ENCODE measurements at places on chromosomes 1 and 21. TPM values are rescaled to one million over a fixed set of nuclear protein-coding genes. Genes with fewer than 3 reads are reported as not detected.
A peak's percentile ranks its signal among the peaks of the same experiment; 100 is the strongest.

Gene APOBEC4
- not detected for total RNA-seq

Gene HMCN1
- 0.55 TPM for total RNA-seq

Gene LAMB3
- total RNA-seq: 0.83 TPM

Gene CFAP45
- 1.6 TPM for total RNA-seq

- DNase-seq: no peak
Observed at GRCh38 chr1:22975694-22976093, 3.0 kb upstream of the LACTBL1 start.

DNA sequence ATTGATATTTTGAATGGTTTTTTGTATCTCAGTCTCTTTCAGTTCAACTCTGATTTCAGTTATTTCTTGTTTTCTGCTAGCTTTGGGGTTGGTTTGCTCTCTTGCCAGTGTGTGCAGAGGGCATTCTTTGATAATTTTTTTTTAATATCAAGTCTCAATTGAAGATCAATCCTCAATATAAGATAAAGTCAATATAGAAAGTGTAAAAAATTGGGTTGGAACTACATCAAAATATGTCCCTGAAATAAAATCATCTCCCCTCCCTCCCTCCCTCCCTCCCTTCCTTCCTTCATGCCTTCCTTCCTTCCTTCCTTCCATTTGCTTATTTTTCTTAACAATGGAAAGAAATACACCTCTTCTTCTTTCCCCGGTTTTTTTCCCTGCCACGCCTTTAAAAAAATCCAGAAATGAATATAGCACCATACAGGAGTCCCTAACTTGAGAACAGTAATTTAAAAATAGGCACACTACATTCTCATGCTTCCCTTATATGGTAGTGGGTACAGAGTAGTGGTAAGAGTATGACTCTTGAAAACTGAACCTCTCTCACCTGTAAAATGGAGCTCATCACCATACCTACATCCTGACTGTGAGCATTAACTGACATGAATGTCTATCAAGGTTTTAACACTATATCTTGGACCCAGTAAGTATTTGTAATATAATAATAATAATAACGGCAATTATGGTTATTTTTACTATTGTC, 221.9 kb downstream of the GIPC2 start:
- DNase-seq: no peak

DNA sequence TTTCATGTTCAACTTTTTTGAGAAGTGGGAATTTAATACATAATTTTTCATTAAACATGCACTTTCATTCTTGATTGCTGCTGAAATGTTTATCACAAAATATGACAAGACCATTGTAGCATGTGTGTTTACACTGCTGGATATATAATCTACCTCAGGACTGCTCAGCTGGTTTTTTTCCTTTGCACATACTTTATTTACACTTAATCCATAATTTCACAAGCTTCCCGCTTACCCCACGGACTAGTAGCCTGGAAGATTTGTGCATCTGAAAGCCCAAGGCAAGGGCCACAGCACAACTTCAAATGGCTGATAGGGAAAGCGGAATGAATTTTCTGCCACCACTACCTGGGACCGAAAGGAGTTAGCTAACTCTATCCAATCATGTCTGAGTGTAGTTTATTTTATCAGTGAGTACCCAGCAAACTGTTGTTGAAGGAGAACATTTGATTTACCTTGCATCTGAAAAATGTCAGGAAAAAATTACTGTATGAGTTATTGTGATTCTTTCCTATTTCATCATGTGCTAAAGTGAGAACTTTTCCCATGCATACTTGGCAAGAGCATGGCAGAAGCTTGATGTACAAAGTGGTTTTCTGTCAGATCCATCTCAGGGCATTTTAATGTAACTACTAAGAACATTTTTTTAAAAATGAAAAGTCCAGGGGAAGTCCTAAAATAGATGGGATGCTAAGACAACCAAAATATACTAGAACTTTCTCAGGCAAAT, 558.2 kb upstream of the USP24 start:
- DNase-seq: no peak

DNA sequence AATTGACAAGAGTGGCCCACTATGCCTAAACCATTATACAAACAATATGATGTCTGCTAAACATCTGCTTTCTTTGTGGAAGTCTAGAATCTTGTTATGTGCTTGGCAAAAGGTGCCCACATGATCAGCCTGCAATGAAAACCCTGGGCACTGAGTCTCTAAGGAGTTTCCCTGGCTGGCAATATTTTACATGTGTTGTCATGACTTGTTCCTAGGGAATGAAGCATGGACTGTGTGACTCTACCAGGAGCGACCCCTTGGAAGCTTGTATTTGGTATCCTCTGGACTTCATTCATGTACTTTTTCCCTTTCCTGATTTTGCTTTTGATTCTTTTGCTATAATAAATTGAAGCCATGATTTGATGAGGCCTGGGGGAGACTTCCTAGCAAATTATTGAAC, 324.9 kb downstream of the HHIPL2 start:
- DNase-seq: no peak

- no peak for DNase-seq
Observed at GRCh38 chr1:162004441-162004950, 19.2 kb downstream of the OLFML2B start.

GRCh38 chr1:178532392-178532791, 19.5 kb downstream of the TEX35 start:
- DNase-seq: peak; percentile 82

- DNase-seq: peak; percentile 57
Observed at GRCh38 chr1:243848858-243849420, 1.1 kb downstream of the AKT3 start.

DNA sequence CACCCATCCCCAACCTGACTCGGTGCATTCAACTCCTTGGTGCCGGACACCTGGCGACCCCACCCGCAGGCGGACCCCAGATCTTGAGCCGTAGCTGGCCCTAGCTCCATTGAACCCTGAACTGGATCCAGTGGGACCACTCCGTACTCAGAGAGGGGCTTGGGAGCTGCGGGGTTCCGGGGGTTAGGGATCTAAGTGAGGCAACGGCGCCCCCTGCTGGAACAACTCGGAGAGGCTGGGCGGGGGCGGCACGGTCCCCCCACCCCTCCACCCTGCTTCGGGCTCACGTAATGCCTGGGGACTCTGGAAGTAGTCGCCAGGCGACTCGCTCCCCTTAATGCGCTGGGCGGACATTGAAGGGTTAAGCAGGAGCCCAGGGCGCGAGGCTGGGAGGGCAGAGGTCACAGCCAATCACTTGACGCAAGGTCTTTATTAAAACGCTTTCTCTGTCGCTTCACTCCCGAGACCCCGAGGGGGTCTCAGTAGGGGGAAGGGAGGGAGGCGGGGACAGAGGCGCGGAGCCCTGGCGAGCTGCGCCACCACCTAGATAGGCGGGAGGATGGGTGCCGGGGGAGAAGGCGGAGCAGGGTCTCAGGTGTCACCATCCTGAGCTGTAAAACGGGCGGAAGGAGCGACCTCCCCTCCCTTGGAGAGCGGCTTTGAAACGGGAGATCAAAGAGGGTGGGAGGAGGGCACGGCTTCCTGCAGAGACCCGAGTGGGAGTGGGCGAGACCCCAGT, 704 bp upstream of the CRABP2 start:
- peak; percentile 77 for DNase-seq

GRCh38 chr1:234528074-234528865, 49.3 kb upstream of the TARBP1 start:
- no peak for DNase-seq

- DNase-seq: no peak
Observed at GRCh38 chr1:19438516-19439195, 46.7 kb downstream of the CAPZB start.

- DNase-seq: peak; percentile 77
Observed at GRCh38 chr1:85580872-85581801, 576 bp downstream of the CCN1 start.

DNA sequence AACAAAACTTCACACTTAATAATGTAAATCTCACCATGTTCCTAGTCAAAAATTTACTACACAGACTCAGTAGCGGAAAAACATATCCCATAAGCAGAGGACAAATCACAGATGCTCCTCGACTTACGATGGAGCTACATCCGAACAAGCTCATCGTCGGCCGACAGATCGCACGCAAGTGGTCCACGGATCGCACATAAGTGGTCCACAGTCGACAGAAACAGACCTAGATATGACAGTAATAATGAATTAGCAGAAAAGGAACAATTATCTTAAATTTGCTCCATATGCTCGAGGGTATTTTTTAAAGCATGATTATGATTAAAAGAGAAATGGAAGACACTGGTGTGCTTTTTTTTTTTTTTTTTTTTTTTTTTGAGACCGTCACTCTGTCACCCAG, 36.3 kb downstream of the WDR4 start:
- no peak for DNase-seq

DNA sequence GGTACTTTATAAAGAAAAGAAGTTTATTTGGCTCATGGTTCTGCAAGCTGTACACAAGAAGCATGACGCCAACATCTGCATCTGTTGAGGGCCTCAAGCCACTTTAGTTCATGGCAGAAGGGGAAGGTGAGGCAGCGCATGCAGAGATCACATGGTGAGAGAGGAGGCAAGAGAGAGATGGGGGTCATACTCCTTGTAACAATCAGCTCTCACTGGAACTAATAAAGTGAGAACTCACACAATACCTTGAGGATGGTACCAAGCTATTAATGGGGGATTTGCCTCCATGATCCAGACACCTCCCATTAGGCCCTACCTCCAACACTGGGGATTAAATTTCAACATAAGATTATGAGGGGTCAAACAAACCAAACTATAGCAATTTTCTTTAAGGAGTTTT, 3.3 kb upstream of the RGL1 start:
- DNase-seq: no peak

DNA sequence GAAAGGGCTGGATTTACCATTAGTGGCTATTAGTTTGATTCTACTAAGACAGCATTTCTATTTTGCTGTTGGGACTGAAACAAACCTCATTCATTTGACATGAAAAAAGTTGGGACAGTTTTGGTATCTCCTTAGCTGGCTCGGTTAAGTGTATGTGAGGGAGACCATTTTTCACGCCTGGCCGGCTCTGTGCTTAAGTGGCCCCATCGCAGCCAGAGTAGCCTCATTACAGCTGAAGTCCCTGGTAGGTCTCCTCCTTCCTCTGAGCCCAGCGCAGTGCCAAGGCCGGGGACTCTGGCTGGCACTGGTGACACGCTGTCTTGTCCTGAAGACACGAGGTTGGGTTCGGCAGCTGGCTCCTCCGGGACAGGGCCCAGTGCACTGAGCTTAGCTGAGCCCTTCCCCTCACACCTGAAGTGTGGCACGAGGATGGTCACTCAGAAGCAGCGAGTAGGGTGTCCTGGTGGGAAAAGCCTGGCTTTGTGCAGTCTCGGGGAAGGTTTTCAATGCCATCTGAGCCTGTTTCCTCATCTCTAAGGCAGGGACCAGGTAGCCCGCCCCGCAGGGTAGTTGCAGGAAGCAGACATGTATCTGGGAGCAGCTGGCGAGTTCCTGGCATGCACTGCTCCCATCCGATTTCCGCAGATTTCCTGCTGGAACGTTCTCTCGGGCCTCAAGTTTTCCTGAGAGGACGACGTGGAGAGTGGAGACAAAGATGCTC, 196.5 kb downstream of the DYRK1A start:
- no peak for DNase-seq

GRCh38 chr1:7455796-7456721, 315.0 kb upstream of the VAMP3 start:
- no peak for DNase-seq

DNA sequence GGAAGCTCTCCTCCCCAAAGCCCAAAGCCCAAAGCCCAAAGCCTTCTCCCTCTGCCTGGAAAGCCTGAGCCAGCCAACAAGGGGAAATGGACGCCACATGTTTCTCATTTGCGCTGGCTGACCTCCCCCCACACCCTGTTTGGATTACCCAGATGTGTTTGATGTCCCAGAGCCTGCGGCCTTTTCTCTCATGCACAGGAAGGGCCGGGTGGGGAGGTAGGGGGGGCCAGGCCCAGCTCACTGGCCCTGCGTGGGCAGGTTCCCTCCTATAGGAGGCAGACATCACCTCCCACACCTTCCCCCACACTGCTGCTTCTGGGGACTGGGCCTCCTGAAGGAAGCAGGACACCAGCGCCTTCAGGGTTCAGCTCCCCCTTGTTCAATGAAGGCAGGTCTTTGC, 116.3 kb downstream of the NAV1 start:
- no peak for DNase-seq

DNA sequence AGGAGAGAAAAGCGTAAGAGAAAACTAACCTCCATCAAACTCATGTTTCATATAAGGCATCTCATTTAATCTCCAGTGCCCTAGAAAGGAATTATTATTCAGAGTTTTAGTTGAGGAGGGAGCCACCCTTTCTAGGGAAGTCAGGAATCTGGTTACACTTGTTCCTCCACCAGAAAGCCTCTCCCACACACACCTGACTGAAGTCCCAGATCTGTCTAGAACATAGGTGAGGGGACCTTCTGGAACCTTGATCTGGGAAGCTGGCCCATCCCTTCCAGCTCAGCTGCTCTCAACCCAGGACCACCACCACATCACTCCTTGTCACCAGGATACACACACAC, 1.9 kb upstream of the DENND2D start:
- DNase-seq: no peak

GRCh38 chr1:66237722-66238479, 296.1 kb upstream of the SGIP1 start:
- no peak for DNase-seq

- no peak for DNase-seq
Observed at GRCh38 chr1:44423591-44424537, 18.8 kb downstream of the RNF220 start.

GRCh38 chr1:118963456-118964430, 24.4 kb downstream of the TBX15 start:
- no peak for DNase-seq

DNA sequence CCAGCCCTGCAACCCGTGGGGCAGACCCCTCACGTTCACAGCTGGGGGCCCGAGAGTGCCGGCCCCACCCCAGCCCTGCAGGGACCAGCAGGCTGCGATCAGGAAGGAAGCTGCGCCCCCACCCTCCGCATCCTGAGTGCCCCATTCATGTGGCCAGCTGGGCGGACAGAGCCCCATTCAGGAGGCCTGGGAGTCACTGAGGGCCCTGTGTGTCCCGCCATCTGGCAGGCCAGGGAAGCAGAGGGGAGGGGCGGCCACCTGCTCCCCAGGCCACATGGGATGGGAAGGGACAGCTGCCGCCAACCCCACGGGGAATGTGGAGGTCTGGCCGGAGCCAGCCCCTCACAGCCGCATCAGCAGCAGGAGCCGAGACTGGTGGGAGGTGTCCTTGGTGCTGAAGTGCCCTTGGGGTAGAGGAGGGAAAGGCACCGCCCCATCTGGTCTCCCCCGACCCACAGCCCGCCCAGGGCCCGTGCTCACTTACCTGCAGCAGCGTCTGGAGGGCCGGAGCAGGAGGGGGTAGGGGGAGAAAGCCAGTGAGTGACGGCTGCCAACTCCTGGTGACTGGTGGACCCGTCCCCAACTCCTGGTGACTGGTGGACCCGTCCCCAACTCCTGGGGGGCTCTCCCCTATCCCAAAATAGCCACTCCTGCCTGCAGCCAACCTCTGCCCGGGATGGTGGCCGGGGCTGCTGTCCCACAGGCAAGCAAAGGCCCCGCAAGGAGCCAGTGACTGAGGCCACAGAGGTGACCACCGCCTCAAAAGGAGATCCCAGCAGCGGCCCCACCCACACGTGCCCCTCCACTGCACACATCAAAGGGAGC, 8.7 kb downstream of the ACAP3 start:
- DNase-seq: no peak

GRCh38 chr1:75097654-75098053, 36.5 kb upstream of the LHX8 start:
- DNase-seq: no peak

GRCh38 chr1:220982686-220983085, 103.4 kb downstream of the HLX start:
- DNase-seq: no peak

Data from activated naive CD8-positive, alpha-beta T cell treated with anti-CD3 and anti-CD28 coated beads, Interleukin-2, amount 10 ng/mL, durations not matched to agents 7 days and 5 days (primary cell).